ENCODE measurements at places on chromosomes 3 and 15.

- no peak for DNase-seq
Observed at GRCh38 chr15:39088156-39088555, 492.7 kb upstream of the THBS1 start.

DNA sequence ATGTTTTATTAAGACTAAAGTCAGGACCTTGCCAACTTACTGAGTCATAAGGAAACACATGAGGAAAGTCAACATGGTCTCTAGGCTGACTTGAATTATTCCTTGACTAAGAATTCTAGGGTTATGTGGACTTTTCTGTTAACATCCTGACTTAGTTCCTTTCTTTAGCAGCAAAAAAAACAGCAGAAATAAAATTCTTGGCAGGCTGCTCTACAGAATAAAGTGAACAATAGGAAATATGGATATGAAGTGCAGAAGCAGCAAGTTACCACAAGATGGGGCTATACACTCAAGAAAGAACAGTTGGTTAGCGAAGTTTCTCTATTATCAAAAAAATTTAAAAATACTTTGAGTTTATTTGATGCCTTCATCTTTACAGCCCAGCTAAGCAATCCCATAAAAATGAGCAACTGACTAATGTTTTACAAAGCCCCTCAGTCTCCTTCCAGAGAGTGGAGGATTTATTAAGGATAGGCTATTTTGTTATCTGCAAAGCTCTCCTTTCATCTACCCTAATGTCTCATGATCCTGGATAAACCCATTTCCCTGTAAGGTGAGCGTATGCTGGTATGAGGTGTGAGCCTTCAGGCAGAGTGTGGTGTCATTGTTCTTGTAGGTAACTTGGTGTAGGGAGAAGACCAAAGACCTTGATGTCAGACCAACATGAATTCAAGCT lies 23.1 kb upstream of the MCCC1 start:
- DNase-seq, result no peak

DNA sequence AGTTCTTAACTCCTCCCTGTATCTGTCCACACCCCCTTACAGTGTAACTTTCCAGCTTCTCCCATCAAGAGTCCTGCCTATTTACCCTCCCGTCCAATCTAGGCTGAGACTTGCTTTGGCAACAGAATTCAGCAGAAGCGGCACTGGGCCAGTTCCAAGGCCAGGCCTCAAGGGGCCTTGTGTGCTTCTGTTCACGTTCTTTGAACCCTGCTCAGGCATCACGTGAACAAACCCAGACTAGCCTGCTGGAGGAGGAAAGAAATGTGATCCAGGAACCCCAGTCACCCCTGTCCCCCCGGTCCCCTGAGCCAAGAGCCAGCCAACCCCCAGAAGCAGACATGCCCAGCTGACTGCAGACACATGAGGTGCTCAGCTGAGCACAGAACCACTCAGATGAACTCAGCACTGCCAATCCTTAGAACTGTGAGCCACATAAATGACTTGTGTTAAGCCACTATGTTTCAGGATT lies 76.1 kb upstream of the DCLK3 start:
- DNase-seq, result no peak

DNA sequence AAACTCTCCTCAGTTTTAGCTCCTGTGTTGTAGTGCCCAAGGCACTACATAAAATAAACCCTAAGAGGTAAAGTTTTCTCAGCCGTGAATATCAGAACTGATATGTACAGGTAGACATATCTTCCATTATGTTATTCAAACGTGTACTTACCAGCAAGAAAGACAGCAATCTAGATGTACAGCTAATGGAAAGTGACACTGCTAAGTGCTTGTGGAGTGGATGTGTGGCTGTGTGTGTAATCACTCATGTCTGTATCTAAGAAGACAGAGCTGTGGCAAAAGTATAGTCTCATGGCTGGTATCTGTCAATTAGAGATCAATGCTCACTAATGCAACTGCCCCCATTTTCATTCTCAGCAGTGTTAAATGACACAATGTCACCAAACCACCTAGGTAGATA lies 101.3 kb downstream of the FMN1 start:
- no peak for DNase-seq

- no peak for DNase-seq
Observed at GRCh38 chr15:100335335-100335999, 6.3 kb downstream of the ADAMTS17 start.

- no peak for DNase-seq
Observed at GRCh38 chr3:66620296-66620695, 119.5 kb upstream of the LRIG1 start.

DNA sequence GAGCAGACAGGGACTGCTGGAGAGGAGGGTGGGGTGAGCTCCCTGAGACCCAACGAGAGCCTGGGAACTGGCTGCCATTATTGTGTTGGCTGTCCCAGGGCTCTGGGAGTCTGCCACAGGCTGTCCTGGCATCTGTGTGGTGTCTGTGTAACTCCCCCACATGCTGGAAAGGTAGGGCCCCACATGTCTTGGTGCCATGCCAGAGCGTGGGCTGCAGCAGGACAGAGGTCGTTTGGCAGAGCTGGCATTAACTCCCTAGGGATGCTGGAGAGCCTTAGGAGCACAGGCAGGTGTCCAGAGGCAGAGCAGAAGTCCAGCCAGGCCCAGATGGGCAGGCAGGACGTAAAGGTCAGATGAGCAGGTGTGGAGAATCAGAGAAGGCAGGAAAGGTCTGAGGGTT lies 9.7 kb downstream of the TIMP4 start:
- no peak for DNase-seq

- DNase-seq, result no peak
Observed at GRCh38 chr15:68599560-68600071, 20.8 kb downstream of the CORO2B start.

DNA sequence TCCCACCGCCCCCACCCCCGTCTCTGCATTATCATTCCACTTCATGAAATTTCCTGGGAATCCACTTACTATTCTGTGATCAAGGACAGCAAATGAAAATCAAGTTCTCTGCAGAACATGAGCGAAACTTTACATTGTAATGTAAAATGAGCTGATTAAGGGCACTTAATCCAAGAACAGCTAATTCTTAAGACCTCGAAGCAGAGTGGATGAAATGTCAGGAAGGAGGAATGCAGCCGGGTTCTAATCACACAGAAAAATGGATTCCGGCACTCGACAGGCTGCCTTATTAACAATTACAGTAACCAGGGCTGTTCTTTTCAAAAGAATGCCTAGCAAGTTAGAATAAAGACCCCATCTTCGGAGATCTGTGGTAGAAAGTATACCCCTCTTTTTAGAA lies 57.5 kb downstream of the RFTN1 start:
- no peak for DNase-seq

DNA sequence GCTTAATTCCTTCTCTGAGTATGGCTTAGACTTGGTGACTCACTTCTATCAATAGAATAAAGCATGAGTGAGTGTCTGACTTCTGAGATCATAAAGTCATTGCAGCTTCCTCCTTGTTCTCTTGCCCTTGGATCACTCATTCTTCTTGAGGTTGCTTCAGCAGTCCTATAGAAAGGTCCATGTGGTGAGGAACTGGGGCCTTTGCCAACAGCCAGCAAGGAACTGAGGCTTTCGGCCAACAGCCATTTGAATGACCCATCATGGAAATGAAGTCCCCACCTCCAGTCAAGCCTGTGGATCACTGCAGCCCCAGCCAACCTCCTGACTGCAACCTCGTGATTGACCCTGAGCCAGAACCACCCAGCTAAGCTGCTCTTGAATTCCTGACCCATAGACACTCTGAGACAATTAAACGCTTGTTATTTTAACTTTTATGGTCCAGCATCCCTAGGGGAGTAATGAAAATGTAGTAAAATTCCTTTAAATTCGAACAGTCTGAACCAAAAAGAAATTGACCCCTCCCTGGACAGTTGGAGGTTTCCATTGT lies 84.5 kb downstream of the WDR76 start:
- no peak for DNase-seq

DNA sequence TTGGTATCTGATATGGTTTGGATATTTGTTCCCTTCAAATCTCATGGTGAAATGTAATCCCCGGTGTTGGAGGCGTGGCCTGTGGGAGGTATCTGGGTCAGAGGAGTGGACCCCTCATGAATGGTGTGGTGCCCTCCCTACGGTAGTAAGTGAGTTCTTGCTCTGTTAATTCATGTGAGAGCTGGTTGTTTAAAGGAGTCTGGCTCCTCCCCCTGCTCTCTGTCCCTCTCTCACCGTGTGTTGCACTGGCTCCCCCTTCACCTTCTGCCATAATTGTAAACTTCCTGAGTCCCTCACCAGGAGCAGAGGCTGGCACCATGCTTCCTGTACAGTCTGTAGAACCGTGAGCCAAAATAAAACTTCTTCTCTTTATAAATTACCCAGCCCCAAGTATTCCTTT lies 246.9 kb upstream of the AGTR1 start:
- no peak for DNase-seq

- no peak for DNase-seq
Observed at GRCh38 chr3:8286749-8287148, 214.9 kb upstream of the LMCD1 start.

- no peak for DNase-seq
Observed at GRCh38 chr15:49041426-49041825, 4.8 kb downstream of the SECISBP2L start.

GRCh38 chr15:76467136-76467535 lies 130.6 kb downstream of the ISL2 start:
- no peak for DNase-seq

- no peak for DNase-seq
Observed at GRCh38 chr15:65395567-65396202, 17.9 kb upstream of the IGDCC3 start.

- no peak for DNase-seq
Observed at GRCh38 chr3:179196098-179196497, 47.9 kb downstream of the PIK3CA start.

- no peak for DNase-seq
Observed at GRCh38 chr15:33296050-33296449, 14.7 kb upstream of the RYR3 start.

DNA sequence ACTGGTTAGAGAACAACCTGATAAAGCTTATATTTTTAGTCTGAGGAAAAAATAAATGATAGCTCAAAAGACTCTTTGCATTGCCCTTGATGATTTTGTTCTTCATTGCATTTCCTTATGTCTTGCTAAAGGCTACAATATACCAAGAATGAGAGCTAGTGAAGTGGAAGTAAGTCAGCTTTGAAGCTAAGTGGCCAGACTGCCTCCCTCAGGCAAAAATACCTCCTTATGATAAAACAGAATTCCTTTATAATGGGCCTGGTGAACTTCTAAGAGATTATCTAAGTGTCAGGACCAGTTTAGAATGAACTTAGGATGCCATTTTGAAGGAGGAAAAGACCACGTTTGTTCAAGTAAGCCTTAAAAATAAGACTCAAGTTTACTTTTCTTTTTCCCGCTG lies 678.4 kb downstream of the ROBO2 start:
- no peak for DNase-seq

GRCh38 chr3:152209776-152210175 lies 59.0 kb upstream of the MBNL1 start:
- DNase-seq, result no peak

- no peak for DNase-seq
Observed at GRCh38 chr3:53818221-53819162, 27.7 kb downstream of the CHDH start.

DNA sequence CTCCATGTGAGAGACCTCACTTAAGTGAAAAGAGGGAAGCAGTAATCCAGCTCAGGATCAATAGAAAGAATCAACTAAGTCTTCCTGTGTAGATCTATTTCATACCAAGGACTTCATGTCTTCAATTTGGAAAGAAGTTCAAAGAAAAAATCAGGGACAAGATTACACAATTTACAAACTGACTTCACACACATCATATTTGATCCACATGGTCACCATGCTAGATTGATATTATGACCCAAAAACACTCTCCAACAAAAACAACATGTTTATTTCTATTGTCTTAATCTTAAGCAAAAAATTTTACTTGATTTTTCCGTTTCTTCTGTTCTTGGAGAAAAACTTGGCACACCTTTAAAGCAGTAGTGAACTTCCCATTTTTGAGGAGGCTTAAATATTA lies 76.3 kb downstream of the THBS1 start:
- no peak for DNase-seq

DNA sequence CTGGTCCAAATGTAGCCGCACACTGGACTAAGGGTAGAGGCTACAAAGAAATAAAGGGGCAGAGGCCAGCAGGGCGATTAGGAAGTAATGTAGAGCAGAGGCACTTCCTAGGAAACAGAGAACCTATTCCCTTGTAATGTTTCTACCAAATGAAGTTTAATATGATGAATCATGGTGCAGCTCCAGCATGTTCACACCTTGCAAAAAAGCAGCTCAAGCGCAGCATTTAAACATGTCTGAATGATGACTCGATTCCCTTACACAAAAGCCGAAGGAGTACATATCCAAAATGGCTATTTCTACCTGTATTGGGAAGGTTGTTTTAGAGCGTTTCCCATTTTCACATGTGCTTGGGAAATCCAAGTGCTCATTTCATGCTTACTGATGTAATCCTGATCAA lies 204.8 kb downstream of the MECOM start:
- DNase-seq, result no peak

- no peak for DNase-seq
Observed at GRCh38 chr15:63908991-63909390, 75.2 kb upstream of the HERC1 start.

GRCh38 chr15:64892847-64893403 lies 18.8 kb upstream of the ANKDD1A start:
- DNase-seq, result no peak

GRCh38 chr3:136351351-136351750 lies 101.2 kb downstream of the PCCB start:
- no peak for DNase-seq

DNA sequence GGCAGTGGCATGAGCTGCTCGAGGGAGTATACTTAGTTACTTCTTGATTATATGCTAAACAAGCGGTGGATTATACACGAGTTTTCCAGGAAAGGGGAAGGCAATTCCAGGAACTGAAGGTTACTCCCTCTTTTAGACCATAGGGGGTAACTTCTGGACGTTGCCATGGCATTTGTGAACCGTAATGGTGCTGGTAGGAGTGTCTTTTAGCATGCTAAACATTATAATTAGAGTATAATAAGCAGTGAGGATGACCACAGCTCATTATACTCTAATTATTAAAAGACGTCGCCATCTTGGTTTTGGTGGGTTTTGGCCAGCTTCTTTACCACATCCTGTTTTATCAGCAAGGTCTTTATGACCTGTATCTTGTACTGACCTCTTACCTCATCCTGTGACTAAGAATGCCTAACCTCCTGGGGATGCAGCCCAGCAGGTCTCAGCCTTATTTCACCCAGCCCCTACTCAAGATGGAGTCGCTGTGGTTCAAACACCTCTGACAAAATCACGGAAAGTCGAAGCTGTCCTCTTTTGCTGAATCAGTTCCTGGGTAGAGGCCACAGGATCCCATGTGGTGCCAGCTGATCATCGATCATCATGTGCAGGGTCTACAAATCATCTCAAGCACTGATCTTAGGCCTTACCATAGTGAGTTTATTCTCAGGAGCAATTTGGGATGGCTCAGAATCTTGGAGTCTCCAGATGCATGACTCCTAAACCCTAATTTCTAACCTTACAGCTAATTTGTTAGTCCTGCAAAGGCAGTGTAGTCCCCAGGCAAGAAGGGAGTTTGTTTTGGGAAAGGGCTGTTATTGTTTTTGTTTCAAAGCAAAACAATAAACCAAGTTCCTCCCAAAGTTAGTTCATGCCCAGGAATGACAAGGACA lies 149.1 kb downstream of the TJP1 start:
- no peak for DNase-seq

- no peak for DNase-seq
Observed at GRCh38 chr3:119308355-119308754, 14.2 kb downstream of the ARHGAP31 start.

- DNase-seq, result no peak
Observed at GRCh38 chr15:34331809-34332208, 5.8 kb downstream of the SLC12A6 start.

- DNase-seq, result no peak
Observed at GRCh38 chr3:178949896-178950295, 121.7 kb downstream of the ZMAT3 start.
